Thoracic aorta (tissue), 2 donors: ENCODE measurements at places on chromosomes 7 and 10. TPM values are rescaled to one million over a fixed set of nuclear protein-coding genes. Genes with fewer than 3 reads are reported as not detected.

The LRIT1 gene
- not detected for total RNA-seq

- no peaks in the 10 kb centered on the region for H3K27me3 ChIP-seq
- no peak for DNase-seq
- no peak overlapping the region for H3K4me3 ChIP-seq
- no peaks in the 10 kb centered on the region for H3K4me1 ChIP-seq
- H3K27ac ChIP-seq, result no peak overlapping the region
Observed at GRCh38 chr7:126682176-126682575, 570.6 kb downstream of the GRM8 start.

DNA sequence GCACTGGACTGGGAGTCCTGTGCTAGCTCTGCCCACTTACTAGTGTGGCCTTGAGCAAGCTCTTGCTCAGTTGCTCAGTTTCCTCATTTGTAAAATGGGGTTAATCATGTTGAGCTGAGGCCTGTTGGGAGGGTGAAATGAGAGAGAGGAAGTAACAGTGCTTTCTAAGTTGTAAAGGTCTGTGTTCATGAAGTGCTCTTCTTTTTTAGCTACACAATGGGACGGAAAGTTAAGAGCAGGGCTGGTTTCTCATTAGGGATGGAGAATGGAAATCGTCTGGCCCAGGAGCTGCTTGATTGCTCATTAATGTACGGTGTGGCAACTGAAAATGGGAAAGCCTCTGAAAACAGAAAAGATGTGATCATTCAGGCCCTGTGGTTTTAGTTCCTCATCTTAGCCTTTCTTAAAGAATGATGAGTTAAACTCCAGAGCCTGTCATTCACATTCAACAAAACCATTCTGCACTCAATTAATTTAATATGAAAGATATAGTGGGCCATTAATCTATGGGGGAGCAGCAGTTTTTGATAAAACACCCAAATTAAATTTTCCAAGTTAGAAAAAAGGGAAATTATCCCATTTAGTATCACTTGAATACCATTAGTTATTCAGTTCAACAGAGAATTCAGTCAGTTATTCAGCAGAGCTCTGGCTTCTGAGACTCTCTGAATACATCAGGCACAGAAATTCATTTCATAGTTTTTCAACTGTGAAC lies 60.5 kb downstream of the SH2D4B start:
- no peaks in the 10 kb centered on the region for H3K4me1 ChIP-seq
- H3K36me3 ChIP-seq, result no peaks in the 10 kb centered on the region
- no peak for DNase-seq

- no peak for DNase-seq
- no peaks in the 10 kb centered on the region for H3K36me3 ChIP-seq
- no peak overlapping the region for H3K27ac ChIP-seq
- H3K4me3 ChIP-seq, result no peak overlapping the region
- peaks cover 4% of the 10 kb centered on the region for H3K4me1 ChIP-seq
- no peaks in the 10 kb centered on the region for H3K27me3 ChIP-seq
Observed at GRCh38 chr10:14010769-14011574, 319.8 kb downstream of the FRMD4A start.

DNA sequence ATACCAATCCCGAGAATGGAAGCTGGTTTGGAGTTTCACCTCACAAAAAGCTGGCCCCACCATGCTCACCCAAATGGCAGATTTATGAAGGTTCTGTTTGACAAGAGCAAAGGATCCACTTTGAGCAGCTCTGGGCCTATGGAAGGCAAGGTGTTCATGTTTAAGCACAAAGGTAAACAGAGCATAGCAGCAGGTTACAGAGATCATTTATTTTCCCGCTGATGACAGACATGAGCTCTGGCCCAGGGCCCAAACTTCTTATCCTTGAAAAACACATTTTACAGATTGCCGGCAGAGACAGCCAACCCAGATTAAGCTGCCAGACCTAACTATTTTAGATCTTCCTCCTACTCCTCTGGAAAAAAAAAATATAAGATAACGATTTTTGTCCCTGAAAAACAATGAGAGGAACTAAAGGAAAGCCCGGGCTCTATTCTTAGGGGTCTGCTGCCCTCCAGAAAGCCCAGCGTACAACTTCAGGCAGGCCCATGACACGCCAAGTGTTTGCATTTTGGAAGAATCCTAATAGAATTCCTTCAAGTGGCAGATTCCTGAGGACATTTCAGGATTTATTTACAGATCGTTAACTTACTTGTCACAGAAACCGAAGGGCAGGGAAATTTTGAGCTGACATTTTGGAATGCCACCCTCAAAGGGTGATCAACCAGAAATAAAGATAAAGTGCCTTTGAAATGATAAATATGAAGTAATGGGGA lies 40.0 kb downstream of the SYPL1 start:
- H3K4me1 ChIP-seq, result no peaks in the 10 kb centered on the region
- no peak overlapping the region for H3K27ac ChIP-seq
- no peaks in the 10 kb centered on the region for H3K36me3 ChIP-seq
- H3K4me3 ChIP-seq, result no peak overlapping the region
- DNase-seq, result no peak

The DPCD gene
- total RNA-seq, result 12.6 TPM
